Activated CD4-positive, alpha-beta memory T cell treated with anti-CD3 and anti-CD28 coated beads for 36 hours (primary cell): ENCODE measurements at places on chromosomes 2 and 18.

DNA sequence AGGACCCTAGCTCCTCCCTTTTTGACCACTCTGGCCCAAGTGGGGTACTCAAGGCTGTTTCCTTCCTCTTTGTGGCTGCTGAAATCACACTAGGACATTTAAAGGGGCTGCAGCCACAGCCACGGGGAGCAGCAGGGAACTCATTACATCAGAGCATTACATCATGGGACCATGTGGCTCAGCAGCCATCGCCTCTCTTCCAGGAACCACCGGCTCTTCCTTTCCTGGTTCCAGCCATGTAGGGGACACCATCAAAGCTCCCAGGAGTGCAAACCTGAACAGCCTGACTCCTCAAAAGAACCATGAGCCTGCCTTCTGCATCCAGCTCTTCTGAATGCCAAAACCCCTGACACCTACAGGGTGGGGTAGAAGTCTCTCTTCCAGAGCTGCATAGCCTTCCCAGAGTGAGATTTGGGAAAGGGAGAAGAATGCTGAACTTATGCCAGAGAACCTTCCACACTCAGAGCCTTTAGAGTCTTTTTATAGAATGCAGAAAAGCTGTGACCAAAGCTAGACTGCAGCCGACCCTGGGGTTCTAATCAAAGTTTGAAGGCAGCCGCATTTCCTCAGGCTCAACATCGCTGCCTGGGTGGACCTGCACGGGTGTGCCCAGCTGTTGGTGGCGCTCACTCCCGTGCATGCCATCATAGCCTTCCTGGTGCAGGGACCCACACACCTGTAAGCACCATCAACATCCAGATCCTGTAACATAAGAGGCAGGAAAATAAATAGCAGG lies 121.7 kb downstream of the KLHL29 start:
- no peaks in the 10 kb centered on the region for H3K36me3 ChIP-seq
- H3K27me3 ChIP-seq: no peaks in the 10 kb centered on the region
- no peak overlapping the region for H3K4me3 ChIP-seq
- H3K27ac ChIP-seq: no peak overlapping the region
- no peak for DNase-seq

DNA sequence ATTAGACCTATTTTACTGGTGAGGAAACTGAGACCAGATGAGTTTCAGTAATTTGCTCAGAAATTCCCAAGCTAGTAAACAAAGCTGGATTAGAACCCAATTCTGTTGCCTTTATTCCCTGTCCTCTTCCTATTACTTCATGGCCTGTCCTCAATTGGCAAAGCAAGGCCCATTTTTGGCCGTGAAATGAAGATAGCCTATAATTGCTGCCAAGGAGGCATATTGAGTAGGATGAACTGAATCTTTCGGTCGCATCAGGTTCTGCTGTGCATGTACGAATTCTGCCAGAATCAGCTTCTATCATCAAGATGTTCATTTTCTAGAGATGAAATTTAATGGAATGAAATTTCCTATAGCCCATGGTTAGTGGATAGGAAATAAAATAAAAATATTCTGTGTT lies 1485.2 kb upstream of the PIK3C3 start:
- no peak for DNase-seq
- H3K4me3 ChIP-seq: no peak overlapping the region
- H3K27me3 ChIP-seq: no peaks in the 10 kb centered on the region

- no peaks in the 10 kb centered on the region for H3K27me3 ChIP-seq
- no peaks in the 10 kb centered on the region for H3K4me1 ChIP-seq
- no peak overlapping the region for H3K27ac ChIP-seq
- no peak overlapping the region for H3K4me3 ChIP-seq
- no peaks in the 10 kb centered on the region for H3K36me3 ChIP-seq
Measured at GRCh38 chr18:26806224-26806623, 59.3 kb downstream of the AQP4 start.

DNA sequence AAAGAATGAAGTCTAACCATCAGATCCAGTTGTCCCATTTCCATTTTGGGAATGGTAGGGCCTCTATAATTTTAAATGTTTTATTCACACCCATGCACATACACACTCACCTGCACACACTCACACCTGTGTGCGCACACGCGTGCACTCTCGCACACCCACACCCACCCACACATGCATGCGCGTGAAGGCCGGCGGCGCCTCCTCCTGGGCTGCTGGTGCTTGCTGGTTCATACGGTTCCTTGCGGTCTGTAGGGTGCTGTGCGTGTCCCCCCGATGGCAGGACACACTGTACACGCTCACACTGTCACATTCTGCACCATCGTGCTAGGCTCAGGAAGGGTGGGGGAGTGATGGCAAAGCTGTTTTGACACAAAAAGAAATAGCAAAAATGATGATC lies 63.2 kb downstream of the TSHZ1 start:
- DNase-seq: no peak
- no peak overlapping the region for H3K4me3 ChIP-seq
- no peaks in the 10 kb centered on the region for H3K27me3 ChIP-seq

DNA sequence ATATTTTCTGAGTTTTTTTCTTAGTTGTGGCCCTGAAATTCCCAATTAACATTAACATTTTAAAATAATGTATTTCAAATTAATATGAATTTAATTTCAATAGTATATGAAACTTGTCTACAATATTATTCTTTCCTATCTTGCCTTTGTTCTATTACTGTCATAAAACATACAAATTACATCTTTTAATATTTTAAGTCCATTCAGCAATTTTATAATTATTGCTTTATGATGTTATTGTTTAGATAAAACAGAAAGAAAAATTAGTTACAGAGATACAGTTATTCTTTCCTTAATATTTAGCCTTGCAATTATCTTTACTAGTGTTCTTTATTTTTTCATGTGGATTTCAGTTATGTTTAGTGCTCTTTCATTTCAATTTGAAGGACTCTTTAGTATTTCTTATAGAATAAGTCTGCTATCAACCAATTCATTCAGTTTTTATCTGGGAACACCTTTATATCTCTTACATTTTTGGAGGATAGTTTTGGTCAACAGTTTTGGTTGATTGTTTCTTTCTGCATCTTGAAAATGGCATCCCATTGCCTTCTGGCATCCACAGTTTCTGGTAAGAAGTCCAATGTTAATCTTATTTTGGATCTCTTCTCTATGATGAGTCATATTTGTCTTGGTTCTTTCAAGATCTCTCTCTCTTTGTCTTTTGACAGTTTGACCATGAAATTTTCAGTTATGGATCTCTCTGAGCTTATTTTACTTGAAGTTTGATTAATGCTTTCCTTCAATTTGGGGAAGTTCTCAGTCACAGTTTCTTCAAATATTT lies 76.9 kb upstream of the CHST9 start:
- no peaks in the 10 kb centered on the region for H3K4me1 ChIP-seq
- no peaks in the 10 kb centered on the region for H3K36me3 ChIP-seq
- no peak overlapping the region for H3K27ac ChIP-seq
- no peak for DNase-seq
- H3K4me3 ChIP-seq: no peak overlapping the region
- no peaks in the 10 kb centered on the region for H3K27me3 ChIP-seq

DNA sequence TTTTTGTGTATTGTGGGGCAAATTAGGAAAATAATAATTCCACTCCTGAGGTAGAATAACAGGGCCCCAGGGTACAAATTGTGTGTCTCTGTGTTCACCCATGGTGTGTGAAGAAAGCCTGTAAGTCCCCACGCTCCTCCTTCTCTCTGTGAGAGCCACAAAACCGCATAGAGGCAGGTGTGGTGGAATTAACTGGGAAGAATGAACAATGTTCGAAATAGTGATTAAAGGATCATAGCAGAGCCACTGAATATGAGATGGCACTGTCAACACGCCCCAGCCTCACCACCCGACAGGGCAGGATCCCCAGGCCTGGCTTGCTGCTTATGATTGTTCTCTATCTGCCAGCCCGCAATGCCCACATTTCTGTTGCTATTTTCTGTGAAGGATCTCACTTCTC lies 14.1 kb downstream of the IL1RN start:
- no peak overlapping the region for H3K4me3 ChIP-seq
- peaks cover 24% of the 10 kb centered on the region for H3K4me1 ChIP-seq
- H3K27ac ChIP-seq: no peak overlapping the region
- no peak for DNase-seq

DNA sequence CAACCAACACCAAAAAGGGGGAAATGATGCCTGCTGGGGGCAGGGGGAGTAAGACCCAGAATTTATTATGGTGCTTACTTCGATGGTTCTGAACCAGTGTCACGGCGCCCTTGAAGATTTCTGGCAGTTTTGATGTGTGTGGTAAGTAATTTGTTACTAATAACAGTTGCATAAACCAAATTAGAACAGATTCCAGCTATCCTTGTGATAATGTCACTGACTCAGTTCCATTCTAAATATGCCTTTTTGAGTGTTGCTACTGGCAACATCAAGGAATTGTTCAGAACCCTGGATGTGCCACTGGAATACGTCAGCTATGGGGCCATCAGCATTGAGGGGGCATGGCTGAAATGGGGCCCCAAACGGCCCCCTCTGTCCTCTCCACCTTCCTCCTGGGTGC lies 11.6 kb downstream of the SAG start:
- no peak overlapping the region for H3K27ac ChIP-seq
- H3K4me3 ChIP-seq: no peak overlapping the region
- no peaks in the 10 kb centered on the region for H3K36me3 ChIP-seq

GRCh38 chr2:222307143-222307756 lies 8.5 kb upstream of the PAX3 start:
- H3K36me3 ChIP-seq: peaks cover 4% of the 10 kb centered on the region
- H3K4me1 ChIP-seq: peaks cover 50% of the 10 kb centered on the region
- no peak overlapping the region for H3K27ac ChIP-seq
- H3K4me3 ChIP-seq: no peak overlapping the region
- no peak for DNase-seq
- peaks cover 94% of the 10 kb centered on the region for H3K27me3 ChIP-seq

GRCh38 chr2:8805278-8806210 lies 31.9 kb downstream of the KIDINS220 start:
- peaks cover 49% of the 10 kb centered on the region for H3K36me3 ChIP-seq
- no peak overlapping the region for H3K4me3 ChIP-seq
- H3K27ac ChIP-seq: no peak overlapping the region
- H3K27me3 ChIP-seq: no peaks in the 10 kb centered on the region
- DNase-seq: no peak

DNA sequence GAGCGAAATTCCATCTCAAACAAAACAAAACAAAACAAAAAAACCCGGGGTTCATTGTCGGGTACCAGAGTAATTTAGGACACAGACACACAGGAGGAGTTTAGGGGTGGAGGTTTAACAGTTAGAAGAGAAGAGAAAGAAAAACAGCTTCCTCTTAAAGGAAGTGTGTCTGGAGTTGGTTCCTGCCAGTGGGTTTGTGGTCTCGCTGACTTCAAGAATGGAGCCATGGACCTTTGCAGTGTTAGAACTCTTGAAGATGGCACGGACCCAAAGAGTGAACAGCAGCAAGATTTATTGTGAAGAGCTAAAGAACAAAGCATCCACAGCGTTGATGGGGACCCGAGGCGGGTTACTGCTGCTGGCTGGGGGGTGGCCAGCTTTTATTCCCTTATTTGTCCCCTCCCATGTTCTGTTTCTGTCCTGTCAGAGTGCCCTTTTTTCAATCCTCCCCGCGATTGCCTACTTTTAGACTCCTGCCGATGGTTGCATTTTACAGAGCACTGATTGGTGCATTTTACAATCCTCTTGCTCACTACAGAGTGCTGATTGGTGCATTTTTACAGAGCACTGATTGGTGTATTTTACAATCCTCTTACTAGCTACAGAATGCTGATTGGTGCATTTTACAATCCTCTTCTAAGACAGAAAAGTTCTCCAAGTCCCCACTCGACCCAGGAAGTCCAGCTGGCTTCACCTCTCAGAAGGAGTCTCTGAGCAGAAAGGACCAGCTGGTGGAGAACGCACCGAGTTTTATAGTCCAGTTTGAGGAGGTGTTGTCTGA lies 28.7 kb upstream of the ATP8B1 start:
- H3K27me3 ChIP-seq: peaks cover 24% of the 10 kb centered on the region
- H3K4me3 ChIP-seq: no peak overlapping the region
- peaks cover 19% of the 10 kb centered on the region for H3K4me1 ChIP-seq
- H3K27ac ChIP-seq: no peak overlapping the region

GRCh38 chr2:161100211-161100895 lies 59.9 kb upstream of the TANK start:
- H3K36me3 ChIP-seq: no peaks in the 10 kb centered on the region
- DNase-seq: no peak
- H3K4me3 ChIP-seq: no peak overlapping the region
- no peaks in the 10 kb centered on the region for H3K27me3 ChIP-seq
- no peak overlapping the region for H3K27ac ChIP-seq

DNA sequence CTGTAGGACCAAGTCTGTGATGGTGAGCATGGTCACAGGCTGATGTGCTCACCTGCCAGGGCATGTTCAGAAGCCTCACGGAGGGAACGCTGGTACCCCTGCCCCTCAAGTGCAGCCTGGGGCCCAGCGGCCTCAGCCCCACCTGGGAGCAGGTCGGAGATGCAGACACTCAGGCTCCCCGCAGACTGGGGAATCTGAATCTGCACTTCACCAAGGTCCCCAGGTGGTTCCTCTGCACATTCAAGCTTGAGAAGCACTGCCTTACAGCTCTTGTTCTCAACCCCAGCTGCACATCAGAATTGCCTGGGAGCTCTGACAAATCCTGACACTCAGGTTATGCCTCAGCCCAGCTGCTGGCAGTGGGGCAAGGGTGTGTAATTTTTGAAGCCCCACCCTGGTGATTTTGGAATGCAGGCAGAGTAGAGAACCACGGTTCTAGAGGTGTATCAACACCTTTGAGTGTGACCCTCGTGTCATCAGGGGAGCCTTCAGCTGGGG lies 54.8 kb downstream of the CRACDL start:
- H3K4me1 ChIP-seq: no peaks in the 10 kb centered on the region
- H3K27ac ChIP-seq: no peak overlapping the region
- H3K4me3 ChIP-seq: no peak overlapping the region
- H3K27me3 ChIP-seq: peaks cover 4% of the 10 kb centered on the region
- H3K36me3 ChIP-seq: peaks cover 11% of the 10 kb centered on the region

- no peaks in the 10 kb centered on the region for H3K36me3 ChIP-seq
- DNase-seq: no peak
- no peak overlapping the region for H3K4me3 ChIP-seq
- peaks cover 9% of the 10 kb centered on the region for H3K27me3 ChIP-seq
- no peaks in the 10 kb centered on the region for H3K4me1 ChIP-seq
Measured at GRCh38 chr2:109679626-109680025, 65.5 kb downstream of the SOWAHC start.

DNA sequence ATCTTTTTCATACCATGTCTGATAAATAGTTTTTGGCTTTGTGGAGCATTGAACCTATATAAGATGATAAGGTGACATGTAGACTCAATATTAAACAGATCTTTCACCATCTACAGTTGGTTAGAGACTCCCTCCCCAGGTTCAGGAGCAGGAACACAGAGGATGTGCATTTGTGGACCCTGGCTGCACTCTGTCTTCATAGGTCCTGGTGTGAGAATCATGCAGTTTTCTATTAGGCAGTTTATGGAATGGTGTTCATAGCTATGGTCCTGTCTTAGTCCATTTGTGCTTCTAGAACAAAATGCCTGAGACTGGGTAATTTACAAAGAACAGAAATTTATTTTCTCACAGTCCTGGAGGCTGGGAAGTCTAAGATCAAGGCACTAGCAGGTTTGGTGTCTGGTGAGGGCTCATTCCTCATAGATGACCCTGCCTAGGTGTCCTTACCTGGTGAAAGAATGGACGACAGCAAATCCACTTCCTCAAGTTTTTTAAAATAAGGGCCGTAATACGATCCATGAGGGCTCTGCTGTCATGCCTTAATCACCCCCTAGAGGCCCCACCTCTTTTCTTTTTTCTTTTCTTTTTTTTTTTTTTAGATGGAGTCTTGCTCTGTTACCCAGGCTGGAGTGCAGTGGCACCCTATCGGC lies 35.3 kb upstream of the FAM98A start:
- no peaks in the 10 kb centered on the region for H3K36me3 ChIP-seq
- no peaks in the 10 kb centered on the region for H3K27me3 ChIP-seq
- no peaks in the 10 kb centered on the region for H3K4me1 ChIP-seq
- no peak overlapping the region for H3K4me3 ChIP-seq
- H3K27ac ChIP-seq: no peak overlapping the region
